WTC11 (cell line): ENCODE measurements at places on chromosomes 1 and 21. TPM values are rescaled to one million over a fixed set of nuclear protein-coding genes. Genes with fewer than 3 reads are reported as not detected.

CTPS1 gene
- 65.7 to 73.4 TPM (median 65.8 TPM) in 3 replicates for total RNA-seq

DNA sequence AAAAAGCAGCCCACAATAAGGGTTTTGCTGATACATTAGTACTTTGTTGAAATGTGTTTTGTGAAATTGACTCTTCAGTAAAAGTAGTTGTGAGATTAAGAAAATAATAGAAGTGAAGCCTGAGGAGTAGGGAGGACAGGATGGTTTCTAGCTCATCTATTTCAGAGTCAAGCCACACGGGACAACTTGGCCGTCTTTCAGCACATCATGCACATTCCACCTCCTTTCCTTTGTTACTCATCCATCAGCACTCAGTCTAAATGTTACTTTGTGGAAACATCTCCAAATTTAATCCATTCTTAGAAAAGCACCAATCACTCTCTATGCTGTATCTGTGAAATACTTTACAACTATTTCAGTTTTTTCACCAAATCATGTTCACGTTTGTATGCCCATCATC, 223.3 kb downstream of the FGGY start:
- DNase-seq = no peak

GRCh38 chr21:33650230-33650629, 7.9 kb downstream of the ITSN1 start:
- DNase-seq = no peak

GRCh38 chr1:40047276-40047675, 6.7 kb downstream of the CAP1 start:
- DNase-seq = no peak
